ENCODE measurements at places on chromosomes 5 and 9. TPM values are rescaled to one million over a fixed set of nuclear protein-coding genes. Genes with fewer than 3 reads are reported as not detected.

DNA sequence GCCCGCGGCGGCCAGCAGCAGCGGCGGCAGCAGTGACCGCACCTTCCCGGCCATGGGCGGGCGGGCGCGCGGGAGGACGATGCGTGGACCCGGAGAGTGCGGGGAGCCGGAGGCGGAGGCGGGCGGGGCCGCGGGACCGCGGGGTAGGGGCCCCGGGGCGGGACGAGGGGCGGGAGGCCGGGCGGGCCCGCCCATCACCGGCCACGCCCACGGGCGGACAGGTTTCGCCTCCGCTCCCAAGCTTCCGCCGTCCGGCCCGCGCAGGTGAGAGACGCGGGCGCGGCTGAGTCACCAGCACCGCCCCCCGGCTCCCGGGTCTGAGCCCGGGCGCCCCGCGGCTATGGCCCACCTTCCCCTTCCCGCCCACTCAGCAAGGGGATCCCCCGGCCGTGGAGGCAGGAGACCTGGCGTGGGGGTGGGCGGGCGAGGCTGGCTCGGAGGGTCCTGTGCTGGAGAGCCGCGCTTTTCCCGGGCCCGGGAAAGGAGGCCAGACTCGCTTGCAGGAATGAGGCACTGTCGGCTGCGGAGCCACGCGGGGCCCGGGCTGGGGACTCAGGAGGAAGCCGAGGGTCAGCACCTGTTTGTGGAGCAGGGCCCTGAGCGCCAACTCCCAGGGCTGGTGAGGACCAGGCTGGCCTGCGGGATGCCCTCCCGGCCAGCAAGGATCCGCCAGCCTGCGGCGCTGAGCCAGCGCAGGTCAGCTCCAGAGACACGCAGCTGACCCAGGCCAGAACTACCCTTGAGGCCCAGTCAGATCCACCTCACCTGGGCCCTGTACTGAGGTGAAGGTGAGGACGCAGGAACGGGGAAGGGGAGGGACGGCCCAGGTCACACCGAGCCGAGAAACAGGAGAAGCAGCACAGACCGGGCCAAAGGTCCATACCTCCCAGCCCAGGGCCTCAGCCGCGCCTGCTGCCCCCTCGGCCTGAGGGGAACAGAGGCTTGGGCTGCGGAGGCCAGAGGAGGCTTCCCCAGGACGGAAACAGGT lies at the start of gene ENTPD2:
Gene ENTPD2, minus strand, starts transcription at position 118 of the 988 bp plus-strand sequence. Its CDS starts 64 bp downstream, at position 54.
- DNase-seq: peak; percentile 35

DNA sequence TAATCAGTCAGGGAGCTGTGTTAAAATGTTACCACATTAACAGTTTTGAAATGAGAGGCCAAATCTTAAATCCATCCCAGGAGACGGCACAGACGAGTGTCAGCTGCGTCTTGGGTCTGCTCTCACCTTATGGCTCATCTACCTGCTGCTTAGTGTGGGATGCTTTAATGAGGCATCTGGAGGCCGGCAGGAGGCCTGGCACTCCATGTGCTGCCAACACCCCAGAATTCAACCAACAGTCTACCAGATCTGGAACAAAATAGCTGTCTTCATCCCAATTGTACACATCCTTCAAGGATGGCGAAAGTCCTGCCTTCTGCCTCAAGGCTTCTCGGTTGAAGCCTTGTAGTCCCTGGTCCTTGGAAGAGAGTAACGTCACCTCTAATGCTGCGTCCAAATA lies 12.0 kb downstream of the PRKACG start:
- DNase-seq: no peak

DNA sequence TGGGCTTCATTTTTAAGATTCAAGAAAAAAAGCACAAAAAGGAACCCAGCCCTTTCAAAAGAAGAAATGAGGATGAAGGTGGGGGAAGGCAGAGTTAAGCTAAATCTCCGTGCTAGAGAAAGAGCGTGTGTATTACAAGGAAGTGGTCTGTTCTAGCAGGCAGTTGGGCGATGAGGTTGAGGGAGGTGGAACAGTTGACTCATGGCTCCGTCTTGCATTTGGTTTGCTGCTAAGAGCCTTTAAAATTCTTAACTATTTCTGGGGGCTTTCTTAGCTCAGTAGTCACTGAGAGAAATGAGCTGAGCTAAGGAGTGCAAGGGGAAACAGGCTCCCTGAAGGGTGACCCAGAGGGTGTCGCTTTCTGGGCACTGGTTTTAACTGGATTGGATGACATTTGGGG lies 117.4 kb downstream of the GCNT1 start:
- no peak for DNase-seq

GRCh38 chr5:103569313-103570060 lies 6.9 kb upstream of the NUDT12 start:
- no peak for DNase-seq

DNA sequence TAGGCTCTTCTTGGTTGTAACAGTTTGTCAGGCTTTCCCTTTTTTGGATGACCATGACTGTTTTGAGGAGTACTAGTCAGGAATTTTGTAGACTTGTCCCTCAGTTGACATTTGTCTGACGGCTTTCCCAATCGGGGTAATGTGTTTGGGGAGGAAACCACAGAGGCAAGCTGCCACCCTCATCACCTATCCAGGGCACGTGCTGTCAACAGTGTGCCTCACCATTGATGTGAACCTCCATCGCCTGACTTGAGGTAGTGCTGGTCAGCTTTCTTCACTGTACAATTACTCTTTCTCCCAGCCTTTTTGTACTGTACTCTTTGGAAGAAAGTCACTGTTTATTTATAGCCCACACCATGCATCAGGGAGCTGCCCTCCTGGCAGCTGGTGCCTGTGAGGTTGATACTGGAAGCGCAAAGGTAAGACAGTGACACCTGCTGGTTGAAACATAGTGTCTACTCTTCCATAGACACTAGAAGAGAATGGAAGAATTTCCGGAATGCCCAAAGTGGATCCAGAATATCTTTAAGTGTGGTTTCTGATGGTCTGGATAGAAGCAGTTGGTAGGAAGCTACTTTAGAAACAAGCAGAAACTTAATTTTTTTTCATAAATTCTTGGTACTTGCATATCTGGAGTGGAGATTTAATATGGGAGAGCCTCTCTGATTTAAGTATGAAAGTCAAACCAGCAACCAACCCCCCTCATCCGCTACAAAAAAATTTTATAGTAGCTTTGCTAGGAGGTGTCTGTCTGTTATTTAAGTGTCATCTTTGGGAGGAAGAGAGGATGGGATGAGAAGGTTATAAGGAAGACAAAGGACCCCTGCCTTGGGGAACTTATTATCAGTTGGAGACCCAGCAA lies 69.3 kb downstream of the SNX30 start:
- DNase-seq: peak; percentile 67

GRCh38 chr5:67133776-67134175 lies 62.8 kb downstream of the CD180 start:
- no peak for DNase-seq

- DNase-seq: no peak
Observed at GRCh38 chr5:7717691-7718090, 133.2 kb downstream of the CFAP90 start.

DNA sequence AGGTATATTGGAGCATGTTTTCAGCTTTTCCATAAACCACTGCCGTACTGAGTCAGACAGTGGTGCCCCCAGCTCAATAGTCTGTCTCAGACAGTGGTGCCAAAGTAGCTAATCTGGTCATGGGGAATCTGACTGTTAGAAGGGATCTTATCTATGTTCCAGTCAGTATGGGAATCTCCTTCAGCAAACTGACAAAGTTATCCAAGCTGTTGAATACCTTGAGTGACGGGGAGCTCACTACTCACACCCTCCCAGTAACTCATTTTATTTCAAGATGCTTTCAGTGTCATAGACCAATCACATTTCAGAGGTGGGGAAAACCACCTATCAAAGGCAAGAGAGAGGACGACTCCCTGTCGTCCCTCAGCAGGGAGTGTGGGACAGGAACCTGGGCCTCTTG lies 18.7 kb downstream of the ANKS6 start:
- DNase-seq: no peak

GRCh38 chr5:179837076-179838011 lies 16.6 kb downstream of the SQSTM1 start:
- no peak for DNase-seq

- DNase-seq: no peak
Observed at GRCh38 chr9:129489838-129490582, 130.9 kb downstream of the C9orf50 start.

- DNase-seq: peak; percentile 66
Observed at GRCh38 chr9:74887041-74887980, at the start of gene TRPM6. Gene TRPM6, minus strand, starts transcription at chr9:74887921. Its CDS starts 65 bp downstream, at chr9:74887856.

- DNase-seq: no peak
Observed at GRCh38 chr9:128253991-128254346, 21.8 kb downstream of the GOLGA2 start.

DNA sequence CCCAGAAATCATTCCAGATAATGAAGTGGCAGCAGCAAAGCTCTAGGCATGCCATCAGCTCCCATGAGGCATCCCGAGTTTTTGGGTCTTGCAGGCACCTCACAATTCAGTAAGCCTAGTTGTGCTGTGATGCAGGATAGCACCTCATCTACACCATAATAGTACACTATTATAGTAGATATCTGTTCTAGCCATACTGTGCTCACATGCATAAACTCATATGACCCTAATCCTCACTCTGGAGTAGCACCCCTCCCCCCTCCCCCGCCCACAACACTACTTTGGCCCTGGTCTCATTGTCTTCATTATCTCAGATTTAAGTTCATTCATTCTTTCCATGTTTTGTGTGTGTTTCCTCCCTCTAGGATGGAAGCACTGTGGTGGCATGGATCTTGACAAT lies 102.5 kb upstream of the PITX1 start:
- DNase-seq: no peak

GRCh38 chr5:78127875-78128274 lies 166.6 kb downstream of the AP3B1 start:
- DNase-seq: no peak

DNA sequence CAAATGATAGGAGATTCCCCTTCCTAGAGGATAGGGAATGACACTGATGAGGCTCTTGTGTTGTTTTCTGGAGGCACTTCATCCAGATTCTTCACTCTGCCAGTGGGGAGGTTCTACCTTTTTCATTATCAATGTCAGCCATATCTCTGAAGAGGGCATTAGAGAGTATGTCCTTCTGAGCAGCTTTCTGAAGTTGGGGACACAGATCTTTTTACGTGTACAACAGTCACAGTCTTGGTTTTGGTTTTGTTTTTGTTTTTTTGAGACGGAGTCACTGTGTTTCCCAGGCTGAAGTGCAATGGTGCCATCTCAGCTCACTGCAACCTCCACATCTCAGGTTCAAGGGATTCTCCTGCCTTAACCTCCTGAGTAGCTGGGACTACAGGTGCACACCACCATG lies 22.6 kb downstream of the CENPH start:
- DNase-seq: no peak

- DNase-seq: peak; percentile 68
Observed at GRCh38 chr9:34437006-34437925, 21.1 kb downstream of the FAM219A start.

DNA sequence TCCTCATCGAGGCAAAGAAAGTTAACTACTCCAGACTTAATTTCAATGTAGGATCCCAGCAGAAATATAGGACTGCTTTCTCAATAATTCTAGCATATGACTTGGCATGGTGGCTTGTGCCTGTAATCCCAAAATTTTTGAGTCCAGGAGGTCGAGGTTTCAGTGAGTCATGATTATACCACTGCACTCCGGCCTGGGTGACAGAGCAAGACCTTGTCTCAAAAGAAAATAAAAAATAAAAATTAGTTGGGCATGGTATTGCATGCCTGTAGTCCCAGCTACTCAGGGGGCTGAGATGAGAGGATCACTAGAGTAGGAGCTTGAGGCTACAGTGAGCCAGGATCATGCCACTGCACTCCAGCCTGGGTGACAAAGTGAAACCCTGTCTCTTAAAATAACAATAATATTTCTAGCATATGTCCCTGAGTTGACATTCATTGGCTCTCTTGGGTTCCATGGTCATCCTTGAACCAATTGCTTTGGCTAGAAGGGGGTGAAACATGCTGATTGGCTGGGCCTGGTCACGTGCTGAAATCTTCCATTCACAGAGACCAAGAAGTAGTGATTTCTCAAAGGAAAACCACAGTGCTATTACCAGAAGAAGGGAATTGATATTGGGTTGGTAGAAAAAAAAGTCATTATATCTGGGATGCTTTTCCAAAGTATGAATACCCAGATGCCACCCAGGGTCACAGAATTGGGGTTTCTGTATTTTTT lies 31.6 kb upstream of the GARNL3 start:
- no peak for DNase-seq

DNA sequence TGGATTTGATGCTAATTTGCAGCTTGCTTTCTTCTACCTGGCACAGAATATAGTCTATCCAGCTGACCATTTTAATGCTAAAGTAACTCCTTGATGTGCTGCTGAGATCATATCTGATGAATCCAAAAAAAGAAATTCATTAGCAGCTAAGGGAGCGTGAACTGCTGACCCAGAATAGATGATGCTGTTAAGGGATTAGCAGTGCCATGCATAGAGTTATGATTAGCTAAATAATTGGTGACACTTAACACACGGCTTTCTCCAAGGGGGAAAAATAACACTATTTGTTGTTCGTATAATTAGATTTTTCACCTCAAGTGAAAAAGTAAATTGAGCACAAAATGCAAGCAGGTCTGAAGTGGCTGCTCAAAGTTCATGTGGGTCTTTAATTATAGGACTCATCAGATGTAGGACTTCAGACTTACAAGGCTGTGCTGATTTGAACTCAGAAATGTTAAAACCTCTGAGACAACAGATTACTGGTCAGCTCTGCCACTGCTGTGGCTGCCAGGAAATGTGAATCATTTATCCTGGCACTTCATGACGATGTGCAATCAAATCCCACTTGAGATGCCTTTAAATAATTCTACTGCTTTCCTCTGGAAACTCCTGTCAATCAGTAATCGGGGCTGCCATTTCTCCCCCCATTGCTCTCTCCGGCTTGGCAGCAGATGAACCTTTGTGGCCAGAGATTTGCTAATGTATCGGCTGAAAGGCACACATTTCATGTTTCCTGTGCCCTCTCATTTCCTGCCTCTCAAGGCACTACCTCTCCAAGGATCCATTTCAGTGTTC lies 291.6 kb upstream of the C9orf72 start:
- no peak for DNase-seq

DNA sequence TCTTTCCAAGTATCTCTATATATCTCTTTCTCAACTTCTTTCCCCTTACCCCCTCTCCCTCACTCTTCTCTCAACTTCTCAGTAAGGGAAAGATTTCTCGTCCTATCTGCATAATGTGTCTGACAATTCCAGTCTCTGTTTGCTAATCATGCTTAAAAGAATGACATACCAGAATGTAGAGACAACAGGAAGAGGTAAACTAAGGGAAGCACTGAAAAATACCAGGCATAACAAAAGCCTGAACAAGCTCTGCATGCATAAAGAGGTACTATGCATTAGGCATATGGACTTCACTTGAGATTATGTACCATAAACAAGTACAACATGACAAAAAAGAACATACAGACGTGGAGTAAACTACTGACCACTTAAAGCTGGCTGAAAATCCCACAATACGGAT lies 62.6 kb downstream of the SEMA5A start:
- no peak for DNase-seq

DNA sequence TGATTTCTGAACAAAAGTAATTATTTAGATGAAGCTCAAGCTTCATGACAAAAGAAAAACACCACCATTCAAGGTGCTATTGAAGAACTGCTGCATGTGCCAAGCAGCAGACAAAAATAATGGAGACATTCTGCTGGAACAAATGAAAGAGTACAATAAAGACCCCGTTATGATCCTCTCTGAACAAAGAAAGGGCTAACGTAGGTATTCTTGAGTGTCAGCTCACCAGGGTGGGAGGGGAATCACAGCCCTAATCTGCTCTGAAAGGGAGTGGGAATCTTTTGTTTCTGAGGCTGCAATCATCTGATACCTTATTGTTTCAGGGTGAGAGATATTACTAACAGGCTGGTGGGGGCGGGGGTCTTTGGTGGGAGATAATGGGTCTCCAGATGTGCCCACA lies 15.4 kb downstream of the CEMIP2 start:
- no peak for DNase-seq

TAF11L12 gene
- not detected for total RNA-seq

FREM1 gene
- total RNA-seq: 33.6 TPM

CNTLN gene
- total RNA-seq: 5.7 TPM

ADGRD2 gene
- total RNA-seq: not detected

FRMPD1 gene
- total RNA-seq: not detected

PITX1 gene
- 13.1 TPM for total RNA-seq

Measured in HepG2 (cell line).